ENCODE measurements at places on chromosomes 12 and 14.
A peak's percentile ranks its signal among the peaks of the same experiment; 100 is the strongest.

DNA sequence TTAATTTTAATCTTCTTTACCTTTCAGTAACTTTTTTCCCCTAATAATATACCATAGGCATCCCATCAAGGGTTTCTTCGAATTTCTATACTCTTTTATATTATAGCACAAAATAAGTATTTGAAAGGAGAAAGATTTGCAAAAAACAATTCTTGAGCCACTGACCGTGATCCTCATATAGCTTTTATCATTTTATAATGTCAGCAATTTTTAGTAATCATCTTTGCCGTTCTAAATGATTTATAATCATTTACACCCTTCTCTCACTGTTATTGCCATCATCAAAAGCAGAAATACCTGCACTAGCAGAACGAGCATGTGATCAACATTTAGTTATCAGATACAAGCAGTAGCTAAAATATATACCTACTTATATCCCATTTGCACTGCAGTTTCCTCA, 16.9 kb downstream of the PTPRQ start:
- DNase-seq = no peak

- no peak for DNase-seq
Observed at GRCh38 chr14:61099216-61099835, 118.3 kb downstream of the SLC38A6 start.

GRCh38 chr12:68446901-68447796, 115.0 kb upstream of the MDM1 start:
- no peak for DNase-seq

DNA sequence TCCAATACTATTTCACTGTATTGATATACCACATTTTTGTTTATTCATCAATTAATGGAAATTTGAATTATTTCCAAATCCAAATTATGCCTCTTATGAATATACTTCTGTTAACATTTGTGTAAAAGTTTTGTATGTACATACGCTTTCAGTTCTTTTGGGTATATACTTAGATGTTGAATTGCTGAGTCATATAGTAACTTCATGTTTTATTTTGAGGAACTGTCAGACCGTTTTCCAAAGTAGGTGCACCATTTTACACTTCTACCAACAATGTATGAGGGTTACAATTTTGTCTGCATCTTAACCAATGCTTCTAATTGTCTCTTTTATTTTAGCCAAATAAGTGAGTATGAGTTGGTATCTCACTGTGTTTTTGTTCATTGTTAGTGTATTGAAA, 10.2 kb upstream of the CCER1 start:
- no peak for DNase-seq

DNA sequence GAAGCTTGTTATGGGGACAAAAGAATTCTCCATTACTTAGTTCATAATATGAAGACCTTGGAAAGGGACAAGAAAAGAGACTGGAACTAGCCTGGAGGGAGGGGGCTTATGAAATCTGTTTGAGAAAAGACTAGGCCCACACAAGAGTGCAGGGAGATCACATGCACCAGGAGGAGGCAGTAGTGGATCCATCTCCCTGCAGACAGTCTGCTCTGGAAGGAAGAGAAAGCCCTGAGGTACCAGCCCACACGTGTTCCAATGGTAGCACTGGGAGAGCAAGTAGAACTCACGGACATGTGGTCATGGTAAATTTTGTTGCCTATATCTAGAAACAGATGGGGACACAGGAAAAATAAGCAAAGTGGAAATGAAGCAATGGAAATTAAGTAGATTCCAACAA, 445.4 kb downstream of the SOX5 start:
- no peak for DNase-seq

GRCh38 chr12:65876898-65877721, 52.8 kb downstream of the HMGA2 start:
- peak; percentile 61 for DNase-seq

DNA sequence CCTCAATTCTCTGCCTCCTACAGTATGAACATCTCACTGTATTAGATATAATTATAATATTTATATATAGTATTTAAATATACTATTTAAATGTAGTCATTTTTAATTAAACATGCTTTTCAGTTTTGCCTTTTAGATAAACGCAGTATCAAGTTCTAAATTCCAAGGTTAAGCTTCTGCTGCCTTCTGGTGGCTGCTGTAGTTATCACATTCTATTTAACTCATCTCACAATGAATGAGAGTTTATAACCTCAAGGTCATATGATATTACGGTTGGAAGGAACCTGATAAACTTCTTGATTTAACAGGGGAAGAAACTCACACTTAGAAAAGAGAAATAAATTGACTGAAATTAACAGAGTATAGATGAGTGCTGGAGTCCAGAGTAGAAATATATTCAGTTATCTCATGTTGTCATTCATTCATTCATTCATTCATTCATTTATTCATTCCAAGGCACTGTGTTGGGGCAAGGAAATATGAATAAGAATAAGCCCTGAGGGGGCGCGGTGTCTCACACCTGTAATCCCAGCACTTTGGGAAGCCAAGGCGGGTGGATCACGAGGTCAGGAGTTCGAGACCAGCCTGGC, 31.9 kb downstream of the GUCY2C start:
- DNase-seq = no peak

DNA sequence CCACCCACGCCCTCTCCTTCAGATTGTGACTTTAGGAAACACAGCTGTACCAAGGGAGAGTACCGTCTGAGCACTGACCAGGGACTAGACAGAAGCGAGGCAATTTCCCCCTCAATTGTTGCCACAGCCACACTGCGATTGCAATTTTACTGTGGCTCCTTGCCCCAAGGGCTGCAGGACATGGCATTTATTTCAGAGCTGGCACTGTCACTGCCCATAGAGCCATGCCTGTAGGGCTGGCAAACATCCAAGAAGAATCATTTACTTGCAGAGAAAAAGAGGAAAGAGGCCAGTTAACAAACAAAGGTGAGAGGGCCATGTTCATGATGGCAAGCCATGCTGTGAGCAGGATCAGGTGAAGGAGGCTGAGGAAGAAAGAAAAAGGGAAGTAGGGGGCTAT, 129.6 kb downstream of the EMP1 start:
- DNase-seq = no peak

GRCh38 chr12:67853204-67853603, 136.0 kb upstream of the IFNG-AS1 start:
- DNase-seq = no peak

GRCh38 chr14:90345239-90345557, 13.5 kb upstream of the NRDE2 start:
- no peak for DNase-seq

DNA sequence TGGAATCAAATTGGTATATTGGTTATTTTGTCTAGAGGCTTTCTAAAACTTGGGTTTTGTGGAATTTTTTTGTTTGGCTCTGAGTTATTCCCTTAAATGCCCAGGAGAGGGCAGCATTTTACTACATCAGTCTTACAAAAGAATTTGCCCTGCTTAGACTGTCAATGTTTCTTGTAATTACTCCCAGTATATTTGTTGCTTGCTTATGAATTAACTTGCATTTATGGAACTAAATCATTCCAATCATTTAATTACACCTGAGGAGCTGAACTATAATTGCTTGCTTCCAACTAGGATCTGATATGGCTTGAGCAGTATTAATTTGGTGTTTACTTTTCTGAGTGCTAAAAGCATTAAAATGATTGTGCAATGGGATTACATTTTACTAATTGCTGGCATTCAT, 48.7 kb downstream of the MIPOL1 start:
- DNase-seq = peak; percentile 7

Data from right kidney (tissue), 9 donors.